ENCODE measurements at places on chromosomes 12 and 14.

- no peak for DNase-seq
Observed at GRCh38 chr12:119964929-119965328, 24.1 kb upstream of the BICDL1 start.

GRCh38 chr12:19434538-19434937 is 4.8 kb upstream of the AEBP2 start:
- no peak for DNase-seq

DNA sequence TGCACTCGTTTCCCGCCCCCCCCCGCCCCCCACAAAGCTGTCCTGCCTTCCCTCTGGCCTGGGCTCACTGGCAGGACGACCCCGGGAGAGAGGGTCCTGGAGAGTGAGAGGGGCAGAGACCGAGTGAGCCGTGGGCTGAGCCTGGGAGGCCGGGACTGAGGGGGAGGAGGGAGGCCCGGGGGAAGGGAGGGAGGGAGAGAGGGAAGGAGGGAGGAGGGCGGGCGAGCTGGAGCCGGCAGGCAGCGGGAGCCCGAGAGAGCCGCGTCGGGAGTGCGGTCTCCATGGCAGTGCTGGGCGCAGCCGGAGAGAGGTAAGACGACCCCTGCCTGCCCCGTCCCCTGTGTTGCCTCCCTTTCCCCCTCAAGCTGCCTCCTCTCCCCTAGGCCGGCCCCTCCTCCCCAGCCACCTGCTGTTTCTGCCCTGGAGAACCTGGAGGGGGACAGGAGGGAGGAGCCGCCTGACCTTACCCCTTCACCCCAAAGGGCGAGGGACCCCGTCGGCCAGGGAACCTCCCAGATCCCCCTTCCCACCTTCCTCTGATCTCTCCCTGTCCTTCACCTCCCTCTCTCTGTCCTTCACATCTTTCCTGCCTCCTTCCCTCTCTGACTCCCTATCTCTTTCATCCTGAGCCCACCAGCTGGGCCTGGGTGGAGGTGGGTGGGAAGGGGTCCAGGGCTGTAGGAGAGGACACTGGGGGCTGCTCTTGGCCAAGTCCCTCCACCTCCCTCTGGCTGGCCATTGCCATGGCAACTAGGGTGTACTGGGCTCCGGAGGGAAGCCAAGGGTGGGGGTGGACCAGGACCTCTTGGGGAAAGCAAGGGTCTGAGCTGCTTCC is at the start of gene GPR162:
TSS of gene GPR162 (plus strand) at position 231 of the 835 bp plus-strand sequence. CDS start 2,078 bp downstream, outside the sequence.
- DNase-seq, result no peak

GRCh38 chr12:57325395-57325794 is 74.4 kb upstream of the STAC3 start:
- no peak for DNase-seq

GRCh38 chr14:53845813-53846693 is 110.6 kb downstream of the BMP4 start:
- DNase-seq, result no peak

- no peak for DNase-seq
Observed at GRCh38 chr14:72045271-72045670, 113.0 kb downstream of the RGS6 start.

DNA sequence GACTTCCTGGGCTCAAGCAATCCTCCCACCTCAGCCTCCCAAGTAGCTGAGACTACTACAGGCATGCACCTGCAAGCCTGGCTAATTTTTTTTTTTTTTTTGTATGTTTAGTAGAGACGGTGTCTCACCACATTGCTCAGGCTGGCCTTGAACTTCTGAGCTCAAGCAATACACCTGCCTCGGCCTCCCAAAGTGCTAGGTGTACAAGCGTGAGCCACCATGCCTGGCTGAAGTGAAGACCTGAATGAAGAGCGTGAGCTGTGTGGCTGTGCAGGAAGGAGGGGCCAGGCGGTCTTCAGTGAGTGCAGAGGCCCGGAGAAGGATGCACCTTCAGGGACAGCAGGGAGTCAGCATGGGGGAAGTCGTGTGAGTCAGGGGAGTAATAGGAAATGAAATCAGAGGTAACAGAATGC is 14.9 kb upstream of the NFKBIA start:
- no peak for DNase-seq

- no peak for DNase-seq
Observed at GRCh38 chr12:53948650-53949593, 5.8 kb upstream of the HOXC12 start.

GRCh38 chr14:102138961-102139285 is 774 bp upstream of the WDR20 start:
- DNase-seq, result no peak

DNA sequence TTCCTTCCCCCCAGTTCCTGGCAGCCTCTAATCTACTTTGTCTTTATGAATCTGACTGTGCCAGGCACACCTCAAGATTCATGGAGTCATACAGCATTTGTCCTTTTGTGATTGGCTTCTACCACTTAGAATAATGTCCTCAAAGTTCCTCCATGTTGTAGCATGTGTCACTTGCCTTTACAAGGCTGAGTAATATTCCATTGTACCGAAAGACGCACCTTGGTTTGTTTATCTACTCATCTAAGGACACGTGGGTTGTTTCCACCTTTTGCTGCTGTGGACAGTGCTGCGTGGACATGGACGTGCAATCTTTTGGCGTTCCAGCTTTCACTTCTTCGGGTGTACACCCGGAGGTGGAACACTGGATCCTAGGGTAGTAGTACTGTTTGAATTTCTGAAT is 33.5 kb downstream of the ANAPC7 start:
- DNase-seq, result no peak

DNA sequence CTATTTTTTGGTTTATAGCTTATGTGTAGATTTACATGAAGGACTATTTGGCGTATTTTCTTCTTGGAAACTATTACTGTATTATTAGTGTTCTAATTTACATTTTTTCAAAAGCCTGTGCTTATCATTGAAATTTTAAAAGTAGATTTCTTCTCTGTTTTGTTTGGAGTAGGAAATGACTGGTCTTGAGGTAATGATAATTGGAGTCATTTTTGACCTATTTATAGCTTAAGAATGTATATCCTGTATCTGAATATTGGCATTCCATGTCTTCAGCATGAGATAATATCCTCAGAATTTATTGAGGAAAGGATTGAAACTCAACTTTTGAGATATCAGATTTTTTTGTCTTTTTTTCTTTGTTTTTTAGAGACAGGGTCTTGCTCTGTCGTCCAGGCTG is 193.4 kb downstream of the ERC1 start:
- DNase-seq, result no peak

GRCh38 chr12:67692135-67692534 is 43.6 kb downstream of the DYRK2 start:
- DNase-seq, result no peak

DNA sequence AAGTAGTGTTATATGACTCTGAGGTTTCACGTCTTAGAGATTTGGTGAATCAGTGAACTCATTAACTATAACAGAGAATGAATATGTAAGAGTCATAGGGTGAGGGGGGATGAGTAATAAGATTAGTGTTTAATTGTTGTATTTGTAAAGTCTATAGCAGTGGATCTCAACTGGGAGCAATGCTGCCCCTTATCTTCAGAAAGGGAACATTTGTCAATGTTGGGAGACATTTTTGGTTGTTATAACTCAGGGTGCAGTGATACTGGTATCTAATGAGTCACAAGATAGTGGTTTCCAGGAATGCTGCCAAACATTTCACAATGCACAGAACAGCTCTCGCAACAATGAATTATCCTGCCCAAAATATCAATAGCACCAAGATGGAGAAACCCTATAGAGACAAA is 1193.7 kb downstream of the GALC start:
- no peak for DNase-seq

DNA sequence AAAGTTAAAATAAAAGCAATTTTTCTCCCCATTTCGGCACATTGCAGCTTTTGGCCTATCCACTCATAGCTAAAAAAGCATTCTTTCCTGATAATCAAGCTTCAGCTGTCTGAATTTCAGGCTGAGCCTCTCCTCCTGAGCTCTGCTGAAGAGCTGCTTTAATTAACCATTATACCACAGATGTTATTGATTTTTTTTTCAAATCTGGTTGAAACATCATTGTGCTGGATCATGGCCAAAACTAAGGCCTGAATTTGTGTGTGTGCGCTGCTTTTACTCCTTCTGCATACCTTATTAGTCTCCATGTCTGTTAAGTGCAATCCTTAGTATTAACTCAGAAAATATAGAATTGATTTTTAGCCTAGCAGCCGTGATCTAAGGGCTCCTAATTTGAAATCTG is 52.3 kb downstream of the MBIP start:
- no peak for DNase-seq

GRCh38 chr12:77923882-77924281 is 93.2 kb downstream of the NAV3 start:
- no peak for DNase-seq

All from brain pericyte (primary cell).